NCI-H1417 (cell line): ENCODE measurements at places on chromosomes 12 and 14.

- no peak for DNase-seq
These were observed 9.3 kb upstream of the ITGA5 start for GRCh38 chr12:54428050-54429013.

- no peak for DNase-seq
These were observed 218.3 kb downstream of the TTC6 start for GRCh38 chr14:37813732-37814131.

DNA sequence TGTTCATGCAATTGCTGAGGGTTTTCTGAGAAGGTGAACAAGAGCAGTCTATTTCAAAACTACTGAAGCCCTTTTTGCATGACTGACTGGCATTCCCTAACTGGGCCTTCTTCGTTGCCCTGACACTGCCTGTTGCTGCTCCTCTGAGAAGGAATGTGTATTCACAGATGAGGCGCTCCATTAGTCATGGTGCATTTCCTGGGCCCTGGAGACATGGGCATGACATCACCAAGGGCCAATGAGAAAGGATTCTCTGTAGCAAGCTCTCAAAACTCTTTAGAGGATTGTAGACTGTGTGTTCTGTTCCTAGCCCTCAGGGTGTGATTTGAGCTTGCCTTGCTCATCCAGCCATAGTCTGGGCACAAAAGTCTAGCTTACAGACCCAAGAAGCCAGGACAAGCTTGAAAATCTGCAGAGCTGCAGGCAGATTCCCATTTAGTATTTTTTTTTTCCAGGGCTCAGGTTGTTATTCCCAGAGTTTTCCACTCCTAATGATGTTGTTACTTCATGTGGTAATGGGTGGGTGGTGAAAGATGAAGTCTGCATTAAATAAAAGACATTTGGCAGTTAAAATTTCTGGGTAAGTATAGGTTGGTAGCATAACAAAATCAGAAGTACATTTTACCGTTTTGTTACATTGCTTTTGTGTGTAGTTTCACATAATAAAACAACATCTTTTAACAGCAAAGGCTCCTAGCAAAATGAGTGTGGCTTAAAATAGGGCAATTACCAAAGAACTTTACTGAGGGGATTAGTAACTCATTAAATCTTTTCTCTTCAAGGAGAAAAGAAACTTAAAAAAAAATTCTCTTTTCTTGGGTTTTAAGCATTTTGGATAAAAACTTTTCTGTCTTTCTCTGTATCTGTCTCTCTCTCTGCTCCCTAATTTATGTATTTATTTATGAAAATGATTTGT lies 318.4 kb downstream of the RAD51B start:
- peak; percentile 44 for DNase-seq

DNA sequence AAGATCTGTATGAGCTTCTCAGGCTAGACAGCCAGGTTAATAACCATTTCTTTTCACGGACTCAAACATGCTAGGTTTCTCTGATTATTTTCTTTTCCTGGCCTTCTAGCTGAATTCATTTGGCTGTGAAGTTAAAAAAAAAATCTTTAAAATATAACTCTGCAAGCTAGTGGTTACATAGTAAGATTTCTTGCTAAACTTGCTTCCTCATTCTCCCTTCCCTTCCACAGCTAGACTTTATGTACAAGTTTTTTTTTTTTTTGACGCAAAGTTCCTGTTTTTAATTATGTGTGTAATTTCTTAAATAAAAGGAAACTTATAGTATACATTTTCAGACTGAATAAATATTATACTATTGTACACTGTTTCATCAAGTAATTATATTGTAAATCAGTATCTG lies 145.4 kb downstream of the TMTC2 start:
- DNase-seq = no peak

DNA sequence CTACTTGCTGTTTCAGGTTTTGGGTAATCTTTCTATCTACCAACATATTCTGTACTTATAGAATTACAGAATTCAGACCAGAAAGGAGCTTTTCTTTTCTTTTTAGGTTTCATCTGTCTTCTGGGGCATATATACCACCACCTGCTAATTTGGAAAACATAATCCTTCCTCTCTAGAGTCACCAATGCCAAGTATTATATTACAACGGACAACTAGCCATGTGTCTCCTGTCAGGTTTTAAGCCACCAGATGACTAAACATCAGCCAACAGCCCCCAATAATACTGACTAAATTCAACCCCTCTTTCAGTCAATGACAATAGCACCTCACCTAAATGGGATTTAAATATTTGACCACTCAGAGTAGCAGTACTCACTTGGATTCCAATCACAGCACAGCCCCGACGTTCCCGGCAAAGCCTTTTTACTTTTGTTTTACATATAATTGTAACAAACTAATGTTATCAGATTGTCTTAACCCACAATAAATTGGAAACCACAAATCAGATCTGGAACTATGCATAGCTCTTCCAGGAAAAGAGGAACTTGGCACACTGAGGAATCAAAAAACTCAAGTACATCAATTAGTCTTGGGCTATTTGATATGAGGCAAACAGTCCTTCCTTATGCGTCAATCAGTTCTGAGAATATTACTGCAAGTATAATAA lies 13.5 kb downstream of the SLC11A2 start:
- DNase-seq = no peak

GRCh38 chr14:79967453-79967852 lies 243.9 kb downstream of the DIO2 start:
- no peak for DNase-seq

- DNase-seq = no peak
These were observed 267.4 kb downstream of the TMTC2 start for GRCh38 chr12:82954064-82954463.
